ENCODE measurements at places on chromosomes 12 and 14. TPM values are rescaled to one million over a fixed set of nuclear protein-coding genes. Genes with fewer than 3 reads are reported as not detected.

GZMH gene
- not detected for total RNA-seq

DNA sequence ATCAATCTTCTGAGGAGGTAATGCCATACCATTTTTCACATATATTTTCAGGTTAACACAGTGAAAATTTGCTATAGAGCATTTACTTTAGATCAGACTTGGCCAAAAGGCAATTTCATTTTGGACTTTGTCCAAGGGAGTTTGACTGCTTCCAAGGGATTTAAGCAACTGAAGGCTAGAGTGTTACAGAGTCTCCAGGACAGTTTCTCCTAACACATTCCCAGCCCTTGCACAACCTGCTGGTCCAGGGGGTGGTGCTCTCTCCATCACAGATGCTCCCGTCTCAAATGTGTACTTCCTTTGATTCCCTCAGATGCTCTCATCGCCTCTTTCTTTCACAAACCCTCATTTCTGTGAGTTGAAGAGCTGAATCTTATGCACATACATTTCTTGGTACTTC lies 143.1 kb downstream of the TPH2 start:
- no peak for DNase-seq

DNA sequence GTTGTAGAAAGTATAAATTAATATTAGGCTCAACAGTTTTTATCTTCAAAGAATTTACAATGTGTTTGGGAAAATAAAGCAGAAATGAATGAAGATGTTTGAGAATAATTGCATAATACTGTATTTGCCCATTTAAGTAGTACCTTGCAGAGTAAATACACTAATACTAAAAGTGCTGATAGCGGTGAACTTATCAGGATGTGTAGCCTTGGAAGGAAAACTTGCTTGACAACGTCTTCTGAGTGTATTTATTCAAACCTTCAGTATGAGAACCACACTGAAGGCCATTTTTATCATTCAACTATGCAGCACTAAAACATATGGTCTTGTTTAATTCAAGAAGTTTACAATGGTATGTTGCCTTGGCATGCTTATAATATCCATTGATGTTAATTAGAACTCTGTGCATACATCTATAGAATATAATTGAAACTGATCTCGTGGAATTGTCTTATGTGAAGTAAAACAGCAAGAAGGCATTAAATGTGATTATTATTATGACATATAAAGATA lies 41.3 kb downstream of the MSRB3 start:
- DNase-seq, result peak; percentile 25

DNA sequence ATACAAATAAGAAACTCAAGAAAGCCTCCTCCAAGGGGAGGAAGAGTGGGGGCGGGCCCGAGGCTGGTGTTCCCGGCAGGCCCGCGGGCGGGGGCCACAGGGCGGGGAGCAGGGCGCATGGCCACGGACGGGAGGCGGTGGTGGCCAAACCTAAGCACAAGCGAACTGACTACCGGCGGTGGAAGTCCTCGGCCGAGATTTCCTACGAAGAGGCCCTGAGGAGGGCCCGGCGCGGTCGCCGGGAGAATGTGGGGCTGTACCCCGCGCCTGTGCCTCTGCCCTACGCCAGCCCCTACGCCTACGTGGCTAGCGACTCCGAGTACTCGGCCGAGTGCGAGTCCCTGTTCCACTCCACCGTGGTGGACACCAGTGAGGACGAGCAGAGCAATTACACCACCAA lies 8.7 kb downstream of the DACT1 start:
- no peak for DNase-seq

Measured in HT-29 (cell line).